Astrocyte of the spinal cord (primary cell): ENCODE measurements at places on chromosomes 7 and 10.

- DNase-seq, result no peak
These were observed 175.9 kb upstream of the TAC1 start for GRCh38 chr7:97555857-97556421.

GRCh38 chr7:12074889-12075288 lies 136.2 kb upstream of the TMEM106B start:
- DNase-seq, result no peak

- DNase-seq, result no peak
These were observed 190.0 kb upstream of the ZWINT start for GRCh38 chr10:56551037-56551436.

DNA sequence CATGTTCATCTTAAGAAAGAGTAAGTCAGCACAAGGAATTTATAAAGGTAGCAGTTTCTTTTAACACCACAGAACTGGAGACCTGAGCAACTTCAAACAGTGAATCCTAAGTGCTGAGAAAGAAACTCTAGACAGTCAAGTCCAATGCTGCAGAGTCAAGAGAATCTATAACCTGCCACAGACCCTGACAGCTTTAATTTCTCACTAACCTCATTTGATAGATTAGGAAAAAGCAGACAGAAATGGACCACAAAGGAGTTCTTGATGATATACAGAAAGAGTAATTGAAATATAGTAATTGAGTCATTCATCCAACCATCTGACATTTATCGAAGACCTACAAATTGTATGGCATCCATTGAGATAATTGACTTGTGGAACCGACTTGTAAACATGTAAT lies 847.0 kb downstream of the SORCS1 start:
- DNase-seq, result no peak

DNA sequence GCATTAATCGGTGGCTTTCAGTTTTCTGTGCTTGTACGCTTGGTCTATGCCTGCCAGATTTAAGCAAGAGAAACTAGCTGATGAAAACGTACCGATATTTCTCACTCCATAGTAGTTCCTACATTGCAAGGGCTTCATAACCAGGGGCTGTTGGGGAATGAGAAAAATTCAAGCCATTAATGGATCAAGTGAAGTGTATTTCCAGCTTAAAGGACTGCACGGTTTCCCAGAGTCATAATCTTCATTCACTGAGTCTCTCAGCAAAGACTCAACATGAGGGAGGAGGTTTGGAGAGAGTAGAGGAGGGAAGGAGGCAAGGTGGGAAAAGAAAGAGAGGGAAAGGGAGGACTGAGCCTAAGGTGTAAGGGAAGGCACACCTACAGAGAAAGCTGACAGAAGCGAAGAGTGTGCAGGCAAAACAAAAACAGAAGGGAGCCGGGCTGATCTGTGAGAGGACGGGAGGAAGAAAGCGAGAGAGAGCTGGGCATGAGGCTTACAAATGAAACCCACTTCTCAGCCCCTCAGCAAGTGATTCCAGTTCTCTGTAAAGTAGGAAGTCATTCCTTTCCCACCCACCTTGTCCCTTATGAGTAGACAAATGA lies 625 bp downstream of the GIMAP2 start:
- no peak for DNase-seq

DNA sequence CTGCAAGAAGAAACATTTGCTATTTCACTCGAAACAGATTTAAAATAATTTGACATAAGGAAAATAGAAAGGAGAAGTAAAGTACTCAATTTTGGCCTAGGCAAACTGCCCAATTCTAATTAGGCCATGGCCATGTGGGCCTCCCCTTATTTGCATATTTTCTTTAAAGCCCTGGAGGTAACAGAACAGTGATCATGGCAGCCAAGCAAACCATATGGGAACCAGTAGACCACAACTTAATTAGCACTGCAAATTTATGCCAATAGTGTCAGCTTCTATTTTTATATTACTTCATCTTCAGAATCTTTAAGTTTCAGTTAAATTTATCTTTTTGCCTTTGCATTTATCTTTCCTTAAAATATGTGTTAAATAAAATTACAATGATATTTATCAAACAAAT lies 63.3 kb upstream of the THSD7A start:
- DNase-seq, result no peak

- DNase-seq, result peak; percentile 39
These were observed 288.0 kb upstream of the PITRM1 start for GRCh38 chr10:3460420-3461128.

DNA sequence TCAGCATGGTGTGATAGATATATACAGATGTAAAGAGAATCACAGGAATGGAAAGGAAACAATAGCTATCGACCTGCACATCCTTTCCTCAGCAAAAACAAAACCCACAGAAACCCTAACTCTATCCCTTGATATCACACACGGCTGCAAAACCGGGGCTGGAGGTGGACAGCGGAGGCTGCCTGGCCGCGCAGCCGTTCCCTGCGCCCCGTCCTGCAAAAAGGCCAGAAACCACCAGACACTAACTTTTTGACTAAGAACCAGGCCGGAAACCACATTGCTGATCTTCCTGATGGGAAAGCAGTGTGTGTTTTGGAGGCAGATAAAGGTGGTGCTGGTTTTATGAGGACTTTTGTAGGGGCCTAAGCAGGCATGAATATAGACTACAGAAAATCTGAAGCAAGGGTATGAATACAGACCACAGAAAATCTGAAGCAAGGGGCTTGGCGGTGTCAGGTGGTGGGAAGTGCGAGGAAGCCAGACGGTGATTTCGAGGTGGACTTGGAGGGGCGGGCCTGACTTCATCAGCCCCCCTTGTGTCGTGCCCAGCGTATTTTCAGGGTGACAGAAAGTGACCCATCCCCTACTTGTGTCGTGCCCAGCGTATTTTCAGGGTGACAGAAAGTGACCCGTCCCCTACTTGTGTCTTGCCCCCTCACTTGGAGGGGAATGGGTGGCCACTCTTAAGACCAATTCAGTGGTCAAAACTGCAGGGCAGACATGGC lies 123.3 kb downstream of the WDR37 start:
- DNase-seq, result no peak

DNA sequence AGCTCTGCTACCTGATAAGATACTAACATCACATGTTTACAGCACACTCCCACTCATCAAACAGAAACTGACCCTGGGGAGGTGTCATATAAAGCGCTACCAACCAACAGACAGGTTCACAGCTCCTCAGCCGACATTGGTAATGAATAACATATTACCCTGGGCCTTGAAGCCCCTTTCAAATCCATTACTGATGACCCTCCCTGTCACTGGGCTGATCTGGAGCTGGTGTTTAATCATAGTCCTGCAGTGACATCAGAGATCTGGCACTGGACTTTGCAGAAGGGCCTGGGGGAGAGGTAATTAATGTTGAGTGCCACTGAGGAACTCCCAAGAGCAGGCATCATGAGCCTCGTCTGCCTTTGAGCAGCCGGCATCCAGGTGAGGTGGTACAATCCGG lies 306.5 kb upstream of the NFE2L3 start:
- no peak for DNase-seq

DNA sequence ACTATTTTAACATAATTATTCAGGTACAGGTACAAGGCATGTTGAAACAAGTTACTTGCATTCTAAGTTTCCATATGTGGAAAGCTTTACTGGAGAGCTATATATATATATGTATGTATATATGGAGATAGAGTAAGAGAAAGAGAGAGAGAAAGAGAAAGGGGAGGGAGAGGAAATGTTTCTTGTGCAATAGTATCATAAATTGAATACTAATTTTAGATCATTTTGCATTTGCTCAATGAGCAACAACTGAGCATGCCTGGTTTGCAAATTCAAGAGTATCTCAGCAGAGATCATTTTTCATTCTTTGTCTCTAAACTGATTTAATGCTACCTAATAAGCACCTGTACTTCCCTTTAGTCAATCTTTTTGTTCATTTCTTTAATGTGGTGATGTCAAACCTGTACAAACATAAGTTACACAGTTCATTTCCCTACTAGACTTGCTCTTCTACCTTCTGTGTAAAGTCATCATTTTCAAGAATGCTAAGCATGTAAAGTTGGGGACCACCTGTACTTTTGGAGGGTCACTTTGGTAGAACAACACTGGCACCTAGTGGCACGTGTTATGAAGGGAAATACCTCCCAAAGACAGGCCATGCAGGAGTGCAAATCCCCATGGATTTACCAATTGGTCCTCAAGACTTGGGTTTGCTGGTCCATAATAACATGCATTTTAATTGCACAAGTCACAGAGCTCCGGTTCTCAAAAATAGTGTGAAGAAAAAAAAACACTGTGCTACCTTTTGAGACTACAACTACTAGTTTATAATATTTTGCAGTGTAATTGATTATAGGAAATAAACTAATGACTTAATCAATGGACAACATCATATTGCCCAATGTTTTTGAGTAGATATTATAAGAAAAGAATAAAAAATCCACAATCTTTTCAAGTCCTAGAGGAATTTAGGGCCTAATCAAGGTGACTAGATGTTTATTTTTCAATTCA lies 431.2 kb upstream of the IGFBP3 start:
- DNase-seq, result peak; percentile 71

GRCh38 chr10:103845972-103846371 lies 9.4 kb downstream of the SH3PXD2A start:
- no peak for DNase-seq

GRCh38 chr10:90912174-90912573 lies 8.7 kb downstream of the ANKRD1 start:
- DNase-seq, result no peak

DNA sequence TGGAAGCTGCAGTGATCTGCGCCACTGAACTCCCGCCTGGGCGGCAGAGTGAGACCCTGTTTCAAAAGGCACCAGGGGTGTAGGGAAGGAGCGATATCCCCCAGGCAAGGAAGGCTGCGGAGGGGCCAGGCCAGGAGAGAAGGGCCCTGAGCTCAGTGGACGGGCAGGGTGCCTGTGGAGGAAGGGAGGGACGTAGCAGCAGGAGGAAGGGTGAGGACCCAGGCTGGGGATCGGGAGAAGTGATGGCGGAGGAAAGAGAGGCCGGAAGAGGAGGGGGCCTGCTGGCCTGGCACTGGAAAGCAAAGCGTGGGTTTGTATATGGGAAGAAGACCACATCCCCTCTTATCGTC lies 45.6 kb downstream of the ALOX5 start:
- no peak for DNase-seq

DNA sequence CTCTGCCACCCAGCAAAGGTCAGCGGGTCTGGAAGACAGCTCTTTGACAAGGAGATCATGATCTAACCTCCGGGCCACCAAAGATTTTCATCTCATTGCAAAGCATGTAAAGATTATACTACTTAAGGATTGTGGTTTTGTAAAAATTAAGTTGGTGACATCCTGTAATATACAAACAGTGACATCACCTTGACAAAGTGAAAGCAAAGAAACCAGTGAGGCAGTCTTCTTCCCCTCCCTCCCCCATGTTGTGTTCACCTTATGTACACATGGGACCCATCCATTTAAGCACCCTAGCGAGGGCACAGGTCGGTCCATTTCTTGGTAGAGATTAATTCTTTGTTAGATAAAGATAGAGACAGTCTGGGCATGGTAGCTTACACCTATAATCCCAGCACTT lies 3.9 kb downstream of the MDH2 start:
- no peak for DNase-seq

- no peak for DNase-seq
These were observed 254.6 kb downstream of the CAMK1D start for GRCh38 chr10:12603766-12604470.

DNA sequence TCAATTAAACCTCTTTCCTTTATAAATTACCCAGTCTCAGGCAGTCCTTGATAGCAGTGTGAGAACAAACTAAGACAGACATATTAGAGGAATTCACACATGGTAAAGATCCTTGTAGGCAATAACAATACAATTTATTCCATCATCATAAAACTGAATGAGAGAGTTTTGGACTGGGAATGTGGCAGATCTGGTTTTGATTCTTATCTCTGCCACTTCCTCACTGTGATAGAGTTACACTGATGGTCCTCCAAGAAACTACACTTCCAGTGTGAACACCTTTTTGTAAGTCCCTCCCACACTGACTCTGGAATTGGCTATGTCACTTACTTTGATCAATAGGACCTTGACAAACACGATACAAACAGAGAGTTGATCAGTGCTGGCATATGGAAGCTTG lies 2.9 kb downstream of the ENO4 start:
- DNase-seq, result no peak

- no peak for DNase-seq
These were observed 63.8 kb downstream of the REEP3 start for GRCh38 chr10:63585041-63585440.

GRCh38 chr10:127142136-127142535 lies 54.3 kb downstream of the INSYN2A start:
- DNase-seq, result no peak

GRCh38 chr10:100033766-100034418 lies 24.1 kb upstream of the DNMBP start:
- DNase-seq, result no peak

- no peak for DNase-seq
These were observed 191.1 kb upstream of the PLXNA4 start for GRCh38 chr7:132767378-132767777.

DNA sequence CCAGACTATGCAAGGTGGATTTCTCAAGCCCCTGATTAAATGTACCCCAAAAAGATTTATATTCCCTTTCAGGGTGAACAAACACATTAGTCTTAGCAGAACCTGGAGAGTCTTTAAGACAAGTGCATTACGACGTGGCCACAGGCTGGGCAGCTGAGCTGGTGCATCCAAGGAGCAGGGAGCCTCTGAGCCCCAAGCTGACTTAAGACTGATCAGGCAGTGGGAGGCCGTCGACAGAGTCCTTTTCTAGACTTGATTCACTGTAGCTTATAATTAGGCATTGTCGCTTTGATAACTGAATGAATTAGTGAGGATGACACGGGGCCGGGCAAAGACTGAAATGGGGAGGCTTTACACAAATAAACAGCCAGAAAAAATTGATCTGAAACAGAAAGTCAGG lies 353.2 kb downstream of the GPAM start:
- DNase-seq, result no peak

DNA sequence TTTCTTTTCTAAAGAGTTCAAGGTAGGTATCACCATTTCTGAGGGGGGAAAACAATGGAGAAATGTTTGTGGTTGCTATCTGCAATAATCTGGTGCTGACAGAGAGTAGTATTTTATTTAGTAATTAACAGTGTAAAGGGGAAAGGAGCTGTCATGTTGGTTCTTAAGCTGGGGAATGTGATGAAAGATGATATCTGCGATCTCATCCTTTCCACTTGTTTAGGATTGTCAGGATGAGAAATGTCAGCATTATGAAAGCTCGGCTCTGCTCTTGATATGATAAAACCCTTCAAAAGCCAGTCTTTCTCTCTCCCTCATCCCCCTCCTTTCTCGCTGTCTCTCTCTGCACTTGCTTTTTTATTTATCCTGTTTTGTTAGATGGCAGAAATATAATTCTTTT lies 106.1 kb downstream of the POU6F2 start:
- DNase-seq, result no peak

- DNase-seq, result no peak
These were observed 747 bp upstream of the NEURL1 start for GRCh38 chr10:103492655-103493261.

DNA sequence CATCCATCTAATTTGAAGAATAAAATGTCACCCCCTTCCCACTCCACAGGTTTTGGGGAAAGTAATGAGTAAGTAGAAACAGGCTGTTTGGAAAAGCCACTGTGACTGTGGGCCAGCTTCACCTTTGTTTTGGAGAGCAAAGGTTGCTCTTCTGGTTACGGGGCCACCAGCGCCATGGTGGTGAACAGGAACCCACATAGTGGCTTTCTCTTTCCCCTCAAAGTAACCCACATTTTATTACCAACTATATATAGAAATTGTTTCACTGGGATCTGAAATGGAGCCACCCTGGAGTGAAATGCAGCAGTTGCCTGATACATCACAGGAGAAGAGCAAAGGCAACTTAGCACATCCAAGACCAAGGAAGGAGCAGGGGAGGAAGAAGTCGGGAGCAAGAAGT lies 112.3 kb upstream of the EFCAB10 start:
- DNase-seq, result no peak
